CD8-positive, alpha-beta T cell (primary cell): ENCODE measurements at places on chromosomes 7 and 10.
A peak's percentile ranks its signal among the peaks of the same experiment; 100 is the strongest.

GRCh38 chr7:50687096-50687495 is 95.6 kb downstream of the GRB10 start:
- no peak for DNase-seq

- DNase-seq: no peak
These were observed 27.0 kb downstream of the TMEM209 start for GRCh38 chr7:130178251-130178650.

DNA sequence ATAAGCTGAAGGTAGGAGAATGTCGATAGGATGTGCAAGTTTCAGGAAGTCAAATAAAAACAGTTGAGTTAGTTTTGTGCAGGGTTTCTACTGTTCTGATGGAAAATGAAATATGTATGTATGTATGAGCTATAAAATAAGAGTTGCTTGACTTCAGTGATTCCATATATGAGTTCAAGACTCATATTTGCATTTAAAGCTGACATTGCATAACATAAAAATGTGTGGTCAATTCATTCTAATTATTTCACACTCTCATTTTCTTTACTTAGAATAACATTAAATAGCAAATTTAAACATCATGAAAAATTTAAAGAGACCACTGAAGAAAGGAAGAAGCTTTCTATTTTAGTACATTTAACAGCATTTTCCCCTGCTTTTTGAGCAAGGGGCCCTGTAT is 37.8 kb downstream of the IFIT5 start:
- DNase-seq: no peak

DNA sequence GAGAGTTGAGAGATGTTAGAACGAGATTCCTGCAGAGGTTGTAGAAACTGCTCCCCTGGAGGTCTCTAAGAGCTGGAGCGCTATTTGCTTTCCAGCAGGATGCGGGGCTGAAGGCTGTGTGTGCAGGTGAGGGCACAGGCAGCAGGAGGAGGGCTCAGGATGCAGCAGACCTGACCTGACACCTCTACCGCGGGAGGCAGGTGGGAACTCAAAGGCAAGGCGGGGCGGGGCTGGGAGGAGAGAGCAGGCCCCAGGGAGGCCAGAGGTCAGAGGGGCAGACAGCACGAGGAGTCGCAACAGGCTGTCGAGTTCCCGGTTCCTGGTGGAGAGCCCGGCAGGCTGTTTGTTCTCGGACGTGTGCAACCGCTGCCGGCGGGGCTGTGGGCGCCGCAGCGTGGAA is 7.9 kb upstream of the CRTAC1 start:
- DNase-seq: no peak

- DNase-seq: no peak
These were observed 19.7 kb downstream of the UBE3C start for GRCh38 chr7:157158400-157158799.

DNA sequence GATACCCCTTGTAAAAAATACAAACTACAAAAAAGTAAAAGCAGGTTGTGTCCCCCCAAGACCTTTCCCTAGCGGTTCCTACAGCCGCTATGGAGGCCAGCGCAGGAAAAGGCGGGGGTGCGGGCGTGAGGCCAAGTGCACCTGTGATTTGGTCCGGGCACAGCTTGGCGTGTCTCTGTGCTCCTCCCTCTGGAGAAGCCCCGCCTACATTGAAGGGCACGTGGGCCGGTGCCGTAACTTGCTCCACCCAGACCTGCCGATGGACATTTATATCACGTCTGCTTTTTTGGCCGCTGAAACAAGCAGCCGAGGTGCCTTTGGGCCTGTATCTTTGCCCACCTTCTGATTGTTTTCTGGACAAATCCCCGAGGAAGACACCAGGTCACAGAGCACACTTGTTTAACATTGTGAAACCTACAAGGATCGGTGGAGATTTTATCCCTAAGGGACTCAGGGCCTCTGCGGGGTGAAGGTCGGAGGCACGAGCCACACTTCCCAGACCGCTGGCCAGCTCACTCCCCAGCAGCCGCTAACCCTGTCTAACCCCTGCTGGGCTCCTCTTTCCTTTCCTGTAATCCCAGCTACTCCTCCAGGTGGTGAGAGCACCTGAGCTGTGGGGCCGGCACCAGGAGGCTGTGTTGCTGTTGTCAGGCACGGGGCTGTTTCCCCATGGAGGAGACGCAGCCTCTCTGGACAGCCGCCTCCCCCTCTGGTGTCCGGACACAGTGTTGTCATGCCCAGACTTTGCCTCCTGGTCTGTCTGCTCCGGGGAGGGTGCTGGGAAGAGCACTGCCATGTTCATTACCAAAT is 18.8 kb upstream of the INPP5A start:
- no peak for DNase-seq

DNA sequence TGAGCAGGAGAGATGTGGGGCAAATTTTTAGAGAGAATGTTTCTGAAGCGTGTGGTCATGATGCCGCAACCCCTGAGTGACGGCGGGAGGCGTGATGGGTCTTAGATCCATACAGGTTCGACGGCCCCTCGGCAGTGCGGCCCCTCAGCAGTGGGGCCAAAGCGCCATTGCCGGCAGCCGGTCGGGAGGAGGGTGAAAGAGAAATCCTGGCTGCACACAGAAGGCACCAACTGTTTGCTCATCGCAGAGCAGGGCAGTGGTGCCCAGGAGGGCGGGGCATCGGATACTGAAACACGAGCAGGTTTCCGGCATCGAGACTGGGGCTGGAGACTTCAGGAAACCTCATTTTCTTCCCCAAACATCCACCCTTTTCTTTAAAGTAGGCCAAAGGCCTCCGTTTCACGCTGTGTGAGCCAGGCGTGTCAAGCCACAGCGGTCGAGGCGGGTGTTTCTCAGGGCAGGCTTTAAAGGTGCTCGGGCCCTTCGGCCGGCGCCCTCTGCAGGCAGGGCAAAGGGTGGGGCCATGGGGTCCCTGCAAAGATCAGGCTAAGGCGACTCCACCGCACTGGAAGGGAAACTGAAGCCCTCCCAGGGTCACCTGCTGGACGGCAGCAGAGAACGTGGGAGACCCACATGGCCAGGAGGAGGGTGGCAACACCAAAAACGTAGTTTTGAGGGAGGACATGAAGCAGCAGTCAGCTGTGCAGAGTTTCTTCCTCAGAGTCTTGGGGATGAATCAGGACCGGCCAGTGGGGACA is 42.0 kb upstream of the PPP2R2D start:
- DNase-seq: no peak

DNA sequence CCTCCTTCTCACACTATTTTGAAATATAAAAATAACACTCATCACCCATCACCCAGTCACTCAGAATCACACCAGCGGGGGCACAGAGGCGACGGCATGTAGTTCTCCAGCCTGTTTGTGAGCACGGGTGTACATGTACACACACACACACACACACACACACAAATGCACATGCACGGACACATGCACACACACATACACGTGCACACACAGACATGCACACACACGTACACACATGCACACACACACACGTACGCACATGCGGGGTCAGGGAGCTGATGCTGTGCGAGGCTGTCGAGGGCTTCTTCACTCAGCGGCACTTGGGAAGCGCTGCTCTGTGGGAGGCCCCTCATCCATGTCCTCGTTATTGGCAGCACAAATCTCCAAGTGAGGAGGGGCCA is 178.8 kb downstream of the ELFN1 start:
- DNase-seq: no peak

DNA sequence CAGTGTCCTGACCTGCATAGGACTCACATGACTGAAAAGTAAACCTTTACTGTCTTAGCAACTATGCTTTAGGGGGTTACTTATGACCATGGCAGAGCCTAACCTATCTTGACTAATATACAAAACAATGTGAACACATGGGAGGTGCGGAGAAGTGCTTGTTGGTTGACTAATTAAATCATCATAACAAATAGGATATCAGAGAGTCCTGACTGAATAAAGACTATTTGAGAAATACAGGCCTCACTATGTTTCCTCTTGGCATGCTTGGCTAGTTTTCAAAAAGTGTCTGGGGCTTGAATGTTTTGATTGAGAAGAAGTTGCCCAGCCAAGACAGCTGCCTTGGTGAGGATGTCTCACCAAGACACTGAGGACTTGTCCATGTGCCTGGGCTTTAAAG is 104.4 kb upstream of the PHYHIPL start:
- no peak for DNase-seq

DNA sequence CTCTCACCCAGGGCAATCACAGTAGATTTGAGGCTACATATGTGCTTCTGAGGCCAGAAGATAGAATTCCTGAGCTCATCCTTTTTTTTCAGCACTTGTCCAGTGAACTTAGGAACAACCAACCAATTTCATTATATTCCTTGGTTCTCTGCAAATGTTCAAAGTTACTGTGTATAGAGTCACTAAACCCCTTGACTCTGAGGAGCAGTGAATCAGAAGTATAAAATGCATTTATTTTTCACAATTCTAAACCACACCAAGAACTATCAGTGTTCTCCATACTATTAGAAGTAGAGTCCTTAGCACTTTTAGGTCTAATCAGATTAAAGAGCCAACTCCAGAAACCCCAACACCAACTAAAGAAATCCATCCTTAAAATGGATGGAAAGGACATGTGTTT is 19.6 kb upstream of the PAPSS2 start:
- no peak for DNase-seq

GRCh38 chr7:121872831-121873288 is at the start of gene PTPRZ1:
PTPRZ1 (plus strand) TSS chr7:121873161; CDS start chr7:121873500, 339 bp downstream.
- DNase-seq: no peak

GRCh38 chr10:17454161-17455014 is at the start of gene ST8SIA6:
ST8SIA6 (minus strand) TSS chr10:17454595; CDS start chr10:17454255, 340 bp downstream.
- peak; percentile 77 for DNase-seq

DNA sequence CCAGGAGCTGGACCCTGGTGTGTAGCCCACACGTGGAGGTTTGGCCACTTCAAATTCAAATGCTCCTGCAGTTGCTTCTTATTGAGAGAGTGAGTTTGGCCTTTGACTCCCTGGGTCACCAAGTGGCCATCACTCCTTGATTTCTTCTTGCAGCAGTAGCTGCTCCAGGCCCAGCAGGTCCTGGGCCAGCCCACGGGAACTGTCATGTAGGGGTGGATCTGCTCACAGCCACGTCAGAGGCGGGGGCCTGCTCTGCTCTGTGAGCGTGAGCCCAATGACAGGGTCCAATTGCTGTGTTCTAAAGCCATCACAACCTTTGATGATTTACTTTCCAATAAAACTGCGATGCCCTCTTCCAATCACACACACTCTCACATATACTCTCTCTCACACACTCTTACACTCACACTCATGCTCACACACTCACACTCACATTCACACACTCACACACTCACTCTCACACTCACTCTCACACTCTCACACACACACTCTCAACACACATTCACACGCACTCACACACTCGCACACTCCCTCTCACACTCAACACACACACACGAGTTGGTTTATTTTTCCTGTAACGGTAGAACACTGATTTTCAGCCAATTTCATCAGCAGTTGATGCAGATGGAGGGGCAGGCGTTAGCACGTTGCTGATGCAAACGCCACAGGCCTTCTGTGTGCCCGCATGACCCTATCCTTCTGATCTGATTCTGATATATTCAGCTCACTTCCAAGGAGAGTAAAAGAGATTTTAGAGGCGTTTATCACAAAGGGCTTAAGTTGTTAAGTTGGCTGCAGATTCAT is 210.7 kb upstream of the PPP2R2D start:
- DNase-seq: no peak

DNA sequence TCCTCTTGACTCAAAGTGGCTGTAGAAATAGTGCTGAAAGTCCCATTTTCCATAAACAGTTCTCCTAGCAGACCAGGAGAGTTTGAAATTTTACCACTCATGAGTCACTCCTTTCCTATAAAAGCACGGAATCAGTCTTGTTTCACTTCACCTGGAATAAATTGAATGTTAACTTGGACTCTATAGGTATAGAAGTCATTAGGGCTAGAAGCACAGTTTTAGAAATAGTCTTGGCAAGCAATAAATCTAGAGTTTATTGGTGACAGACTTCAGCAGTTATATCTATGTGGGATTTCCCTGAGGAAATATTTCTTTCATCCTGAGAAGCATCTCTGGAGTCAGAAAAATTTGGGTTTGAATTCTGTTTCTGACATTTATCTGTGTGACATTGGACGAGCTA is 212.4 kb downstream of the RNLS start:
- no peak for DNase-seq

GRCh38 chr7:98902523-98902922 is 24.2 kb downstream of the TRRAP start:
- DNase-seq: no peak

DNA sequence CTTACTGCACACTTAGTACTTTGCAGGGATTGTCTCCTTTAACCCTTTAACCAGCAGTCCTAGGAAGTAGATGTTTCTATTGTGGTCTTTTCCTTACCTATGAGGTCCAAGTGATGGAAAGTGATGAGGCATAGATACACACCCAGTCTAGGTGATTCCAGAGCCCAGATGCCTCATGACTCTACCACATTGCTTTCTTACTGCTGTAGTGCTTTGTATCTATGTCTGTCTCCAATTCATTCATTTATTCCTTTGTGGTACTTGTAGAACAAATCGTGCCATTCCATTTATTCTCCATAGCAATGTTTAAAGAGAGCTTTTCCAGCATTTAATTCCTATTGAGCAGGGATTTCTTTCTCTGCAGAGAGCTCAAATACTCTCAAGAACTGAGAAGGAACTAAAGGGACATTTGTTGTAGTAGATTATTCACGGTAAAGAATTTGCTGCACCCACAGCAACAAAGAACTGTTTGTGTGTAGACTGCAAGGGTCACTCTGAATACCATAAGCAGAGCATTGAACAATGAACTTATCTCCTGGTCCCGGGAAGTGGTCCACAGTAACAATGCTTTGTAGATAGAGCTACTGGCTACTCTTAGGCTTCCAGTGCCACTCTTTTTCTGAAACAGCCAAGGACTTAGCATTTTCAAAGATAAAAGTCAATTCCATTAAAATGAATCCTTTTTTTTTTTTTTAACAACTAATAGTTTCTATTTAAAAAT is 337.0 kb downstream of the PTEN start:
- no peak for DNase-seq

GRCh38 chr7:104207348-104207730 is 474 bp downstream of the ORC5 start:
- no peak for DNase-seq

DNA sequence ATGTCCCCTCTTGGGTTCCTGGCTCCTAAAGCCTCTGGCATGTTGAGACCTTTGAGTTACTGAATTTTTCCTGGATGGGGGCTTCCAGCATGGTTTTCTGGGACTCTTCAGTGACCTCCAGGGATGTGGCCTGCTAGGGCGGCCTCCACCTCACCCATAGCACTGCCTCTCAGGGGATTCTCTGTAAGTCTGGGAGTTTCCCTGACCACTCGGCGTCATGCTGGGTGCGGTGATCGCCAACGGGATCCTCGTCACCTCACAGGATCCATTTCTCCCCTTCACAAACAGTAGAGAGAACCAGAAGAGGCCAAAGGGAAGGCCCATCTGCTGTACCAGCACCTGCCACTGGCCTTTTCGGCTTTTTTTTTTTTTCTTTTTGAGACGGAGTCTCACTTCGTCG is 84.3 kb downstream of the NPTX2 start:
- DNase-seq: no peak

GRCh38 chr10:77798940-77799339 is 127.6 kb downstream of the DLG5 start:
- DNase-seq: no peak
